AG08396 (cell line): ENCODE measurements at places on chromosomes 13 and 19.

GRCh38 chr13:51603716-51604115 lies 19.5 kb downstream of the WDFY2 start:
- DNase-seq, result no peak

GRCh38 chr13:32135056-32135390 lies 103.4 kb downstream of the FRY start:
- peak; percentile 15 for DNase-seq

- peak; percentile 43 for DNase-seq
Observed at GRCh38 chr13:41352935-41353840, 42.1 kb downstream of the NAA16 start.

DNA sequence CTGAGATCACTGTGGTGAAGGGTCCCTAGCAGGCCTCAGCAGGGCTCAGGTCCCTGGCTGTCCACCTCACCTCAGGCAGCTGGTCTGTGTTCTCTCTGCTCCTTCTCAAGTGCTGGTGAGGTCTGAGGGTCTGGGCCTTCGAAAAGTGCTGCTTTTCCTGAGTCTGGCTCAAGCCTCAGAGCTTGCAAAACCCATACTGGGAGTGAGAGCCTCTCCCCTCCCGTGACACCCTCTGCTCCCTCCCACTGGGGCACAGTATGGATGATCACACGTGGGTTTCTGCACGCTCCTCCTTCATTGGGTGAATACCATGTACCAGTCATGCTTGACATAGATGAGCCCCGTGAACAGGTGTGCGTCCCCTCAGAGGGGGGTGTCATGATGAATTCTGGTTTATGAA lies 73.3 kb upstream of the WASF3 start:
- no peak for DNase-seq

- no peak for DNase-seq
Observed at GRCh38 chr13:30193279-30194234, 113.8 kb downstream of the KATNAL1 start.

GRCh38 chr19:5154799-5155426 lies 185.7 kb downstream of the PTPRS start:
- DNase-seq, result no peak

GRCh38 chr13:88552966-88553365 lies 881.8 kb downstream of the SLITRK5 start:
- no peak for DNase-seq

GRCh38 chr13:79896851-79897250 lies 415.9 kb downstream of the NDFIP2 start:
- no peak for DNase-seq

- peak; percentile 96 for DNase-seq
Observed at GRCh38 chr19:52601025-52601973, 31.2 kb downstream of the ZNF701 start.

DNA sequence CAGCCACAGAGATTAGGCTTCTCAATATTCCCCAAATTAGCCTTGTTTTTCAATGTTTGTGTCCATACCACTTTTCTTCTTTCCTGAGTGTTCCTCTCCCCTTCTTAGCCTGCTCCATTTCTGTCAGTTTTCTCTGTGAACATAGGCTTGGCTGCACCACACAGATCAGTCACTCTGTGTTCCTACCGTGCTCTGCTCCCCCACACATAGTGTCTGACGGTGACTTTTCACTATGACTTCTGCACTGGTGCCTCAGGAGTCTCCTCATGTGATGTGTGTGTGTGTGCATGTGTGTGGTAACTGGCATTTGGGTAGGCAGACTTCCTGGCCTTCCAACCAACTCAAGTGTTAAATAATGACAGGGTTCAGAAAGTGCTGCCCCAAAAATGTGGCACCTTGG lies 47.9 kb upstream of the MYCBP2 start:
- no peak for DNase-seq

- DNase-seq, result no peak
Observed at GRCh38 chr13:110421696-110422385, 114.8 kb downstream of the COL4A2 start.
